Endothelial cell of coronary artery (primary cell): ENCODE measurements at places on chromosomes 3 and 15. TPM values are rescaled to one million over a fixed set of nuclear protein-coding genes. Genes with fewer than 3 reads are reported as not detected.

GOLGA8A gene
- 8.3 and 33.3 TPM in 2 replicates for total RNA-seq

PAK6 gene
- total RNA-seq, result not detected in 2 replicates

MOBP gene
- 0.09 and 0.19 TPM in 2 replicates for total RNA-seq

PIERCE2 gene
- total RNA-seq, result 0.94 and 1.3 TPM in 2 replicates

KLHL40 gene
- total RNA-seq, result not detected in 2 replicates

EFCC1 gene
- total RNA-seq, result 0.18 and 0.19 TPM in 2 replicates

ERC2 gene
- 0.28 and 1.1 TPM in 2 replicates for total RNA-seq

GCHFR gene
- 6.4 and 7.8 TPM in 2 replicates for total RNA-seq

AHSG gene
- total RNA-seq, result not detected in 2 replicates

DLL4 gene
- total RNA-seq, result 33.8 and 103 TPM in 2 replicates

SUCLG2 gene
- 29.4 and 46.4 TPM in 2 replicates for total RNA-seq

EPHA3 gene
- total RNA-seq, result 1.7 TPM in 1 of 2 replicates, not detected in the other

NME9 gene
- total RNA-seq, result 0.27 TPM in 1 of 2 replicates, not detected in the other

STAC gene
- 0.18 and 0.75 TPM in 2 replicates for total RNA-seq

GABRB3 gene
- total RNA-seq, result under 0.01 TPM in 1 of 2 replicates, not detected in the other

ATP13A4 gene
- 0.09 TPM in 2 replicates for total RNA-seq

NLGN1 gene
- total RNA-seq, result 29.4 and 32.2 TPM in 2 replicates

ESYT3 gene
- under 0.01 and 0.09 TPM in 2 replicates for total RNA-seq

UBA5 gene
- 37.6 and 49.5 TPM in 2 replicates for total RNA-seq

AMT gene
- total RNA-seq, result 0.27 and 1.2 TPM in 2 replicates

GPR156 gene
- total RNA-seq, result under 0.01 and 0.09 TPM in 2 replicates
